MCF 10A (cell line): ENCODE measurements at places on chromosomes 7 and 10.

GRCh38 chr7:28544453-28545117 is 132.3 kb downstream of the CREB5 start:
- peaks cover 37% of the 10 kb centered on the region for H3K27me3 ChIP-seq
- H3K36me3 ChIP-seq, result no peaks in the 10 kb centered on the region
- no peak for DNase-seq
- no peak overlapping the region for H3K27ac ChIP-seq

- no peak for DNase-seq
- peak within 1 kb of the TSS; percentile 40 for H3K4me3 ChIP-seq
- no peak within 1 kb of the TSS for H3K27ac ChIP-seq
- H3K36me3 ChIP-seq, result peaks cover 11% of the 10 kb centered on the region
These were observed at the start of gene FGF8 for GRCh38 chr10:101775273-101776160. FGF8 (minus strand) TSS chr10:101776114; CDS start chr10:101775900, 214 bp downstream.

- no peak overlapping the region for H3K4me3 ChIP-seq
- no peaks in the 10 kb centered on the region for H3K27me3 ChIP-seq
- H3K4me1 ChIP-seq, result peaks cover 5% of the 10 kb centered on the region
- H3K36me3 ChIP-seq, result peaks cover 73% of the 10 kb centered on the region
These were observed 86.5 kb downstream of the ARMH3 start for GRCh38 chr10:101969412-101969922.

DNA sequence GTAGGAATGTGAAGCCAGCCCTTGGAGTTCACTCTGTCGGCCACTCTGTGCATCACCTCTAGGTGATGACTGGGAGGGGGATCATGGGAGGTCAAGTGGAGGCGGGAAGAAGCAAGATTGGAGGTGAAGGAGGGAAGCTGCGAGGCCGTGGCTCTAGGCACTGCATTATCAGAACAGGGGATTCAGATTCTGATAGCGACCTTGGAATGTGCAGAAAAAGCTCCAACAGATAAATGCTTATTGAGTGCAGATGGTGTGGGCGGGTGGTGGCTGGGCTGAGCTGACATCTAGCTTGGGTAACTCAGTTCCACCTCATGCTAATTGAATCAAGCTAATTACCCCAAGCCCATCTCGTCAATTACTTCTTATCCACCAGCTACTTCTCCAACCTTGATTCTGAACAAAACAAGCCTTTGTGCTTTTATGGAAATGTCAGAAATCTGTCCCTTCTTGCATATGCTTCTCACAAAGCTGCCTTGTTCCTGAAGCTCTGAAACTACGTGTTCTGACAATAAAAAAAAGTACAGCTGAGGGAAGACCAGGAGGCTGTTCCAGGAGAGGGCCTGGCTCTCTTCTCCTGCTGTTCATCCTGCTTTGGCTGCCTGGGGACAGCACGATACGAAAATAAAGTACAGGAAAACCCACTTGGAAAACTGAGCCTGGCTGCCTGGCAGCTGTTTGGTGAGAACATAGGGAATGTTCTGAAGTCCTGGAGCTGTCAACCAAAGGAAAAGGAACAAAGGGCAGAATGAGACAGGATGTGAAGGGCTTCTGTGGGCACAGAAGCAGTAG is 27.5 kb downstream of the STRA8 start:
- H3K4me1 ChIP-seq, result no peaks in the 10 kb centered on the region
- no peak for DNase-seq
- H3K36me3 ChIP-seq, result no peaks in the 10 kb centered on the region
- H3K4me3 ChIP-seq, result no peak overlapping the region
- H3K27ac ChIP-seq, result no peak overlapping the region

GRCh38 chr10:72242675-72243074 is 26.6 kb upstream of the ASCC1 start:
- H3K4me1 ChIP-seq, result peaks cover 58% of the 10 kb centered on the region
- DNase-seq, result peak; percentile 94
- H3K4me3 ChIP-seq, result peak overlapping the region; percentile 42

GRCh38 chr7:107953265-107953923 is 49.6 kb downstream of the LAMB1 start:
- H3K27me3 ChIP-seq, result no peaks in the 10 kb centered on the region
- peaks cover 32% of the 10 kb centered on the region for H3K4me1 ChIP-seq
- DNase-seq, result no peak
- no peak overlapping the region for H3K4me3 ChIP-seq
- H3K27ac ChIP-seq, result peak overlapping the region; percentile 35

DNA sequence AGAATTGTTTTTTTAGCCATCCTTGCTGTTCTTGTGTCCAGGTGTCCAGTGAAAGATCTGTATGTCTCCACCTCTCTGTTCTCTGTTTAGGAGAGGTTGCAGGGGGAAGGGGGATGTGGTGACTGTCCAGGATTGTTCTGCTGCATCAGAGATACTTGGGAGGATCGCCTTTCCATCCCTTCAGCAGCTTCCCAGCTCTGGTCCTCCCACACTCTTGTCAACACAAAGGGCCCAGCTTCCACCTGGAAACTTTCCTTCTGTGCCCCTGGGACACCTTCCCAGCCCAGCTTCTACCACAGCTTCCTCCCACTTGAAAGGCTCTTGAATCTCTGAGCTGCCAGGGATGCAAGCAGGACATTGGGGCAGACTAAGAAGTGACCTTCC is 82.0 kb upstream of the SLF2 start:
- H3K4me3 ChIP-seq, result no peak overlapping the region
- no peak overlapping the region for H3K27ac ChIP-seq
- no peaks in the 10 kb centered on the region for H3K36me3 ChIP-seq
- H3K27me3 ChIP-seq, result peaks cover 5% of the 10 kb centered on the region
- no peak for DNase-seq
- peaks cover 13% of the 10 kb centered on the region for H3K4me1 ChIP-seq

DNA sequence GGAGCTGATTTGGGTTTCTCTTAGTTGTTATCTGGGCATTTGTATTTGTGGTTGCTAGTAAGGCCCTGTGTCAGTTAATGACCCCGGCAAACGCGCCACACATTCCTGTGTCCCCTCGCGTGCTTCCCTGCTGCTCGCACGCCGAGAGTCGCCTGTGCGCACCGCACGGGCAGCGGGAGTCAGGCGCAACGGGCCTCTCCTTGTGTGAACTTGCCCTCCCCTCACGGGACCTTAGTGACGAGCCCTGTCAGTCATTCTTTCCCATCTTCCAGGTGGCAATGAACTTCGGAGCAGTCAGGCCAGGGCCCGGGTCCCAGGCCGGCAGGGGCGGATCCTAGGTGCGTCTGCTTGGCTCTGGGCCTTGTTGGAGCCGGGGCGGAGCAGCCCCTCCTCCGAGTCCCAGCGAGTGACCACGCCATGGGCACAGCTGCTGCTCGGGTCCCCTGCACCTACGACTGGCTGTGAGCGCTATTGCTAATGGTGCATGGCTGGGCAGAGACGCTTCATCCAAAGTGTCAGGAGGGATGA is 12.4 kb upstream of the PRKAR1B start:
- H3K4me3 ChIP-seq, result no peak overlapping the region
- no peak for DNase-seq
- H3K4me1 ChIP-seq, result peaks cover 5% of the 10 kb centered on the region
- H3K27me3 ChIP-seq, result no peaks in the 10 kb centered on the region

DNA sequence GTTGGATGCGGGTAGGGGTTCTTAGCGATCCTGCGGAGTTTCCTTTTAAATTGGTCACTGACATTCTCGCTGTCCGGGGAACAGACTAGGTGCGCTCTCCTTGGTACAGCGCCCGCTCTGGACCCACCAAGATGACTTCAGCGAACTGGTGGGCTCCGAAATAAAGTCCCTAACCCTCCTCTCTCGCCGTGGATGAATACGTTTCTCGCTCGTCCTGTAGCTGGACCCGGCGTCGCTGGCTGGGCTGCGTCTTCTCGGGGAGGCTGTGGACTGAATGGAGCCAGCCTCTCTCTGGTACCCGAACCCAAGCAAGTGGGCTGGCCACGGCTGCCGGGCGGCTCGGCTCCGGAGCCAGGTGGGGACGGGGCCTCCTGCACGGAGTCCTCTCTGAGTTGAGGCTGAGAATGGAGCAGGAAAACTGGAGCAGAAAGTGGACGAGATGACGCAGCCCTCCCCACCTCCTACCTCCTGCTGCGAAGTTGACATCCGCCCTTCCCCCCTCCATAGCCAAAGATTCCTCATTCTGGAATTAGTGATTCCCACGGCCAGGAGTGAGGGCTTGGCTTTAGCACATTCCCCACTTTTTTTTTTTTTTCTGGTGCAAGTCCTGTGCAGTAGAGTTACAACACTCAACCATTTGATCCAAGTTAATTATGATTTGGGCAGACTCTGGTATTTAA is 1.5 kb downstream of the UNC5B start:
- peaks cover 5% of the 10 kb centered on the region for H3K36me3 ChIP-seq
- H3K4me3 ChIP-seq, result peak overlapping the region; percentile 64
- H3K27me3 ChIP-seq, result peaks cover 26% of the 10 kb centered on the region
- no peak overlapping the region for H3K27ac ChIP-seq
- peaks cover 28% of the 10 kb centered on the region for H3K4me1 ChIP-seq

- H3K4me1 ChIP-seq, result no peaks in the 10 kb centered on the region
- no peak for DNase-seq
- H3K4me3 ChIP-seq, result no peak overlapping the region
- no peaks in the 10 kb centered on the region for H3K27me3 ChIP-seq
These were observed 24.8 kb upstream of the CSGALNACT2 start for GRCh38 chr10:43113201-43114087.

DNA sequence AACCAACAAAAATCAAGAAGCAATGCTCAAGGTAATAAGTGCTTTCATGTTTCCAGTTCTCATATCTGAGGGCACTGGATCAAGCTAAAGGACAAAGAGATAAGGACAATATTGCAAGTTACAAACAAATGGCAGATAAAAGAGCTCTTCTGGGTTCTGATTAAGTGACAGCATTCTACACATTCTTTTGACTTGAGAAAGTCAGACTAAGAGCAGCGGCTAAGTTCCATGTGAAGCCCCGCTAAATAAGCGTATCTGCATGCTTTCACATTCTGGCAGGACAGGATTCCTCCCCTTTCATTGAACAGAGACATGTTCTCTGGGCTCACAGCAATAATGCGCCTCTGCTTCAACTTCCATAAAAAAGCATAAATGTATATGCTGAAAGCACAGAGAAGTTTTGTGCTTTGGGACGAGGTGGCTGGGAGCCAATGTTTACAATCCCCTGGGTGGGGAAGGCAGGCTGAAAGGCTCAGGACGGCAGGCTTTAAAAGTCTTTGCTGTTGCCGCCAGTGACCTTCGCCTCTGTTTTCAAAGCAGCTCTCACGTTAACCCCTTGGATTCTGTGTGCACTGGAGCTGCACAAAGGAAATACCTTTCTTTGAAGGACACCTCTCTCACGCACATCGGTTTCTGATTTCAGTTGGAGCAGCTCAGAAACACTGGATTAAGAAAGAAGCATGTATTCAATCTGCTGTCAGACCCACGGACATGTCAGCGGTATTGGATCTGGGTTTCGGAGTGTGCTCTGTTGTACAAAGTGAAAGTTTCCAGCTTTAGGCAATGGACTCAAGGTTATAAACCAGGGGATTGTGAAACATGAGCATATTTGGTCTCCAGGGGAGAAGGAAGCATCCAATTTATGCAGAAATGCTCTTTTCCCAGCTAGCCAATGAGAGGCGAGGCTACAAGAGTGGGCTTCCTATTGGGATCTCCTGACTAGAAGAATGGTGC is 105.4 kb upstream of the FAM133B start:
- peaks cover 6% of the 10 kb centered on the region for H3K36me3 ChIP-seq
- peak; percentile 75 for DNase-seq
- H3K27me3 ChIP-seq, result no peaks in the 10 kb centered on the region
- peaks cover 50% of the 10 kb centered on the region for H3K4me1 ChIP-seq
- H3K27ac ChIP-seq, result peak overlapping the region; percentile 96

- peak; percentile 54 for DNase-seq
- no peaks in the 10 kb centered on the region for H3K27me3 ChIP-seq
- H3K4me3 ChIP-seq, result no peak overlapping the region
These were observed 143.3 kb downstream of the HDAC9 start for GRCh38 chr7:18638594-18639452.

DNA sequence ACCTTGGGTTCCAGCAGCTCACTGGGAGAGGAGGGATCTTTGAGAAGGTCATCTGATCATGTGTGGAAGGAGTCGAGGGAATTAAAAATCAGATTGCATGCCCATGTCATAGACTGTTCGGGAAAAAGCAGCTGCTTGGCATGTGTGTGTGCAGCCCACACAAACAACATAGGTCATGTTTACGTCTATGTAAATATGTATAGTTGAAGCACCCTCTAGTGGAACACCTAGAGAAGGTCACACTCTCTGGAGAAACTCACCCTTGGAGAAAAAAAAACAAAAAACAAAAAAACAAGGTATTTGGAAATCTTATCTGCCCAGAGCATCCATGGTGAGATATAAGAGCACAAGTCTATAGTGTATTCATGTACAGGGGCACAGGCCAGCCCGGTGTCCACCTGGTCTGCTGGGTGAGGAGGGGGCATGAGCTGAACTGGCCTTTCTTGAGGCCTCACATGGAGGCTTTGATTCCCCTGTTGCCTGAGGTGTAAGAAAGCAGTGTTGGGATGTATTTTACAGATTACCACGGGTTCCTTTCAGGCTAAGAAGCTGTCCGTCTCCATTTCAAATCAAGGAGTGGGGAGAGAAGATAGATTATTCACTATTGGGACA is 98.0 kb downstream of the NPY start:
- DNase-seq, result peak; percentile 40
- H3K27ac ChIP-seq, result no peak overlapping the region
- peaks cover 22% of the 10 kb centered on the region for H3K4me1 ChIP-seq
- no peaks in the 10 kb centered on the region for H3K27me3 ChIP-seq
- no peak overlapping the region for H3K4me3 ChIP-seq

DNA sequence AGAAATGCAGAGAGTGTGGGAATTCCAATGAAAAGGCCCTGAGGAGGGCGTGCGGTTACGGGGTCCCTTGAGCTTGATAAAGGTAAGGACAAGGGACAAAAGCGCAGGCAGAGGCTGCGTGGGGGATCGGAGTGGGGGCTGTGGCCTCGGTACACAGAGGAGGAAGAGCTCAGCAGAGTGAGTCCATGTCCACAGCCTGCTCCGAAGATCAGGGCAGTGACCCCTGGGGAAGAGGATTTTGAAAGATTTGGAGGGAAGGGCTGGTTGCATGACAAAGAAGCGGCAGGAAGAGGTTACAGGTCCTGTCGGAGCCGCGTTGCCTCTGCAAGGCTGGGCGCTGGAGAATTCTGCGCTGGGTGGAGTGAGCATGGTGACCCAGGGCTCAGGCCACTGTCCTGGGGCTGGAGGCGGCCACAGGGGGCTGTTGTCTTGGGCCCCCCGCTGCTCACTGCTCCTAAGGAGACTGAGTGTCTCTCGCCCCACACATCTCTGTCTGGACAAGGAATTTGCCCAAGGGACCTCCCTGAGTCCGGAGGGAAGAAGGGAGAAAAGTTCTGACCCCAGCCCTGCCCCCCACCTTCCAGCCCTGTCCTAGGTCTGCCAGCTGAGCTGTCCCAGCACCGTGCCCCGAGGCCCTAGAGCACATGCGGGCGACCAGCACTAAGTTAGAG is 69.8 kb upstream of the INSIG1 start:
- H3K27ac ChIP-seq, result no peak overlapping the region
- no peaks in the 10 kb centered on the region for H3K27me3 ChIP-seq
- no peak for DNase-seq
- no peaks in the 10 kb centered on the region for H3K36me3 ChIP-seq

GRCh38 chr10:30510932-30511700 is 77.1 kb downstream of the MAP3K8 start:
- peaks cover 5% of the 10 kb centered on the region for H3K36me3 ChIP-seq
- no peaks in the 10 kb centered on the region for H3K4me1 ChIP-seq
- no peaks in the 10 kb centered on the region for H3K27me3 ChIP-seq
- H3K4me3 ChIP-seq, result no peak overlapping the region
- no peak for DNase-seq
- H3K27ac ChIP-seq, result no peak overlapping the region
